Hematopoietic multipotent progenitor cell (in vitro differentiated cells): ENCODE measurements at places on chromosomes 1 and 21. TPM values are rescaled to one million over a fixed set of nuclear protein-coding genes. Genes with fewer than 3 reads are reported as not detected.

- no peak for DNase-seq
These were observed 13.8 kb downstream of the INTS7 start for GRCh38 chr1:212021563-212021962.

GRCh38 chr21:42559326-42559725, 45.7 kb downstream of the SLC37A1 start:
- DNase-seq, result no peak

DNA sequence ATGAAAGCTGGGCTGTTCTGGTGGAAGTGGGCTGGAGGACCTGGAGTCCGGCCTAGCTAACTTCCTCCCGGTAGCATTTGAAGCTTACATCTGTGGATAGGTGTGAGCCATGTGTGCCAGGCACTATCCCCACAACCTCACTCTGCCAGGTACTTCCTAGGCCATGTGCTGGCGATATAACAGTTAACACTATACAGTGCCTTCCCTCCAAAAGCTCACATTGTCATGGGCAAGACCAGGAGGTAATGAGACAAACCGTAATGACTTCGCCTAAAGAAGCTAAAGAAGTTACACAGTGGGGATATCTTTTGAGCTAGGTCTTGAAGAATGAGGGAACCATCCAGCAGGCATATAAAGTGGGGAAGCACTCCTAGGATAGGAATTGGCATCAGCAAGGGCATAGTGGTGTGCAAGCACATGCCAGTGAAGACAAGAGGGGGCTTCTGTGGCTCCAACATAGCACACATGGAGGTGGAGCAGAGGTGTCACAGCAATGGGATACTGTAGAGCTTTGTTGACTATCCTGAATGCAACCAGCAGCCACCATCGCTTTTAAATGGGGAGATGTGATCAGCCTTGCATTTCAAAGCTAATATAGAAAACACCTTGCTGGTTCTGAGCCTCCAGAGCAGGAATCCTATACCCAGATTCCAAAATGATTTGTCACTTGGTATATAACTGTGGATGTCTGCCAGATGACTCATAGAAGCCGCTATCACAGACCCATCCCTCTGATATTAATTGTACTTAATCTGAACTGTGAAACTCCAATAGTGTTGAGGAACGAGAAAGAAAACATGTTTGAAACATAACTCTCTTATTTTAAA, 466.3 kb downstream of the LMO4 start:
- no peak for DNase-seq

GRCh38 chr1:233102341-233102740, 151.9 kb downstream of the NTPCR start:
- no peak for DNase-seq

DDAH1 gene
- total RNA-seq, result 0.81 TPM

GRCh38 chr21:34524646-34525601, 12.9 kb upstream of the KCNE1 start:
- DNase-seq, result no peak

EPHA10 gene
- under 0.01 TPM for total RNA-seq

GRCh38 chr1:155961937-155962336, 16.4 kb downstream of the ARHGEF2 start:
- no peak for DNase-seq

- no peak for DNase-seq
These were observed 8.7 kb downstream of the LDLRAD2 start for GRCh38 chr1:21820597-21821232.
